ENCODE measurements at places on chromosomes 7 and 10.

- no peak overlapping the region for H3K27ac ChIP-seq
- no peak for DNase-seq
- H3K4me3 ChIP-seq, result no peak overlapping the region
Measured at GRCh38 chr7:2833083-2833910, 10.8 kb downstream of the GNA12 start.

DNA sequence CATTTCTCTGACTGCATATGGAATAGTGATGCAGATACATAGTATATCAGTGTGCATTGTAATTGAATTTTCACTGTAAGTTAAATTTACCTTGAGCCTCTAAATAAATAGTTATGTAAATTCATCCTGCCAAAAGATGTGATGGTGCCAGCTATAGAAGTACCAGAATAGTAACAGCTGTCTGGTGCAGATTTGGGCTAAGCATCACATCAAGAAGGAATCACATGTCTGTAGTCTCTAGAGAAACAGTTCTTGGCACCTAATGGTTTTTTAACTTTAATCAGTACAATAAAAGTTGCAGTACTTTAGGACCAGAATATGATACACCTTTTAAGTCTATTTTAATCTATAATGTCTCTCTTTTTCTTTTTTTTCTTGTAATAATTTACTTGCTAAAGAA, 17.4 kb downstream of the PLEKHA1 start:
- no peaks in the 10 kb centered on the region for H3K27me3 ChIP-seq
- no peak for DNase-seq
- H3K4me1 ChIP-seq, result no peaks in the 10 kb centered on the region
- no peak overlapping the region for H3K27ac ChIP-seq
- H3K4me3 ChIP-seq, result no peak overlapping the region
- peaks cover 8% of the 10 kb centered on the region for H3K36me3 ChIP-seq

DNA sequence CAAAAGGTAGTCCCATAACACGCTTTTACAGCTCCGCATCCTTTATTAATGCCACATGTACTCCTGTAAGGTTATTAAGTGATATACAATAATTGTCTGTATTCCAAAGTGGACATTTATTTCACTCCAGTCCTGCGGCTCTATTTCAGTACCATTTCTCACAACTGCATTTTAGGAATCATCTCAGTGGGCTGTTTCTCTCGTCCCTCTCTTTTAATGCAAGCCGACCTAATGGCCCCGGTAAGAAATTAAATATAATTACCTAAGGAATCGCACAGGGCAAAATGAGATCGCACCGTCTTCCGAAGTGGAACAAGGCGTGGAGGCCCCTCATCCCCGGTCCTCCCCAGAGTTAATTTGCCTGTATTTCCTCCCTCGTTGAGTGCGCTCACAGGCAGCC, 216.5 kb downstream of the RAB11FIP2 start:
- H3K27me3 ChIP-seq, result no peaks in the 10 kb centered on the region
- no peak overlapping the region for H3K4me3 ChIP-seq
- H3K27ac ChIP-seq, result no peak overlapping the region
- no peaks in the 10 kb centered on the region for H3K36me3 ChIP-seq

- H3K27me3 ChIP-seq, result no peaks in the 10 kb centered on the region
- H3K4me3 ChIP-seq, result no peak overlapping the region
- no peaks in the 10 kb centered on the region for H3K36me3 ChIP-seq
Measured at GRCh38 chr10:110058212-110058611, 50.4 kb downstream of the ADD3 start.

- no peak overlapping the region for H3K27ac ChIP-seq
- no peaks in the 10 kb centered on the region for H3K36me3 ChIP-seq
- H3K27me3 ChIP-seq, result no peaks in the 10 kb centered on the region
- no peak for DNase-seq
- H3K4me3 ChIP-seq, result no peak overlapping the region
Measured at GRCh38 chr10:11242443-11243387, 225.0 kb downstream of the CELF2 start.

DNA sequence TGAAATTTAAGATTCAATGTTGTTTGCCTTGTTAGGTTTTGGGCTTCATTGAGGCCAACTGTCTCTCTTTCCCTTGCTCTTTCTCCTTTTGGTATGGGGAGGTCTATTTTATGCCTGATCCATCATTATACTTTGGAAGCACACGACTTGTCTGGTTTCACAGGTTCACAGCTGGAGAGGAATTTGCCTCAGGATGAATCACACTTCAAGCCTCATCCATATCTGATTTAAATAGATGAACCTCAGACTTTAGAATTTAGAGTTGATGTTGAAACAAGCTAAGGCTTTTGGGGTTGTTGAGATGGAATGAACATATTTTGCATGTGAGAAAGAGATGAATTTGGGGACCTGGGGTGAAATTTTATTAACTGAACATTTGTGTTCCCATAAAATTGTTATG, 150.5 kb upstream of the IGFBP3 start:
- H3K36me3 ChIP-seq, result no peaks in the 10 kb centered on the region
- no peak overlapping the region for H3K27ac ChIP-seq
- DNase-seq, result no peak
- no peak overlapping the region for H3K4me3 ChIP-seq
- no peaks in the 10 kb centered on the region for H3K4me1 ChIP-seq
- no peaks in the 10 kb centered on the region for H3K27me3 ChIP-seq

- DNase-seq, result no peak
- no peaks in the 10 kb centered on the region for H3K36me3 ChIP-seq
- no peaks in the 10 kb centered on the region for H3K4me1 ChIP-seq
- no peak overlapping the region for H3K4me3 ChIP-seq
- H3K27ac ChIP-seq, result no peak overlapping the region
Measured at GRCh38 chr10:9709849-9710248, 1307.8 kb upstream of the CELF2 start.

GRCh38 chr7:45975847-45976484, 54.9 kb upstream of the IGFBP3 start:
- H3K4me1 ChIP-seq, result peaks cover 6% of the 10 kb centered on the region
- H3K27me3 ChIP-seq, result no peaks in the 10 kb centered on the region
- no peaks in the 10 kb centered on the region for H3K36me3 ChIP-seq
- H3K27ac ChIP-seq, result no peak overlapping the region
- H3K4me3 ChIP-seq, result no peak overlapping the region

DNA sequence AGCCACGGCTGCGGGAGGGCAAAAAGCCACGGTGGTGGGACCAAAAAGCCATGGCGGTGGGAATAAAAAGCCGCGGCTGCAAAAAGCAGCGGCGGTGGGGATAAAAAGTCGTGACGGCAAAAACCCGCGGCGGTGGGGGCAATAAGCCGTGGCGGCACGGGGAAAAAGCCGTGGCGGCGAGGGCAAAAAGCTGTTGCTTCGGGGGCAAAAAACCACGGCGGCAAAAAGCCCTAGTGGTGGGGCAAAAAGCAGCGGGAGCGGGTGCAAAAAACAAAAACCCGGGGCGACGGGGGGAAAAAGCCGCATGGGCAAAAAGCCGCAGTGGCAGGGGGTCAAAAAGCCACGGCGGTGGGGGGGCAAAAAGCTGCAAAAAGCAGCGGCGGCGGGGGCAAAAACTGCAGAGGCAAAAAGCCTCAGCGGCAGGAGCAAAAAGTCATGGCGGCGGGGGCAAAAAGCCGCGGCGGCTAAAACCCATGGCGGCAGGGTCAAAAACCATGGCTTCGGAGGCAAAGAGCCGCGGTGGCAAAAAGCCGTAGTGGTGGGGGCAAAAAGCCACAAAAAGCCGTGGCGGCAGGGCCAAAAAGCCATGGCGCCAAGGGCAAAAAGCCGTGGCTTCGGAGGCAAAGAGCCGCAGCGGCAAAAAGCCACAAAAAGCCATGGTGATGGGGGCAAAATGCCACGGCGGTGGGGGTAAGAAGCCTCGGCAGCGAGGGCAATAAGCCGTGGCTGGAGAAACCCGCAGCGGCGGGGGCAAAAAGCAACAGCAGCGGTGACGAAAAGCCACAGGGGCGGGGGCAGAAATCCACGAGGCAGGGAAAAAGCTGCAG, 525.8 kb downstream of the ZNF33B start:
- H3K4me1 ChIP-seq, result no peaks in the 10 kb centered on the region
- H3K27me3 ChIP-seq, result no peaks in the 10 kb centered on the region
- H3K36me3 ChIP-seq, result no peaks in the 10 kb centered on the region
- H3K27ac ChIP-seq, result no peak overlapping the region

- H3K4me1 ChIP-seq, result no peaks in the 10 kb centered on the region
- DNase-seq, result no peak
- H3K36me3 ChIP-seq, result no peaks in the 10 kb centered on the region
- no peak overlapping the region for H3K27ac ChIP-seq
Measured at GRCh38 chr7:122802301-122802751, 83.9 kb downstream of the CADPS2 start.

- H3K27ac ChIP-seq, result no peak overlapping the region
- no peak overlapping the region for H3K4me3 ChIP-seq
- no peaks in the 10 kb centered on the region for H3K27me3 ChIP-seq
- H3K4me1 ChIP-seq, result no peaks in the 10 kb centered on the region
- no peak for DNase-seq
Measured at GRCh38 chr10:71984809-71985388, 20.7 kb downstream of the CHST3 start.

- no peaks in the 10 kb centered on the region for H3K27me3 ChIP-seq
- H3K36me3 ChIP-seq, result no peaks in the 10 kb centered on the region
- no peak overlapping the region for H3K4me3 ChIP-seq
- H3K4me1 ChIP-seq, result peaks cover 2% of the 10 kb centered on the region
- DNase-seq, result no peak
Measured at GRCh38 chr10:112213098-112213823, 29.7 kb upstream of the GPAM start.

- H3K27ac ChIP-seq, result no peak overlapping the region
- no peaks in the 10 kb centered on the region for H3K27me3 ChIP-seq
- H3K4me1 ChIP-seq, result peaks cover 18% of the 10 kb centered on the region
- DNase-seq, result no peak
- H3K4me3 ChIP-seq, result no peak overlapping the region
Measured at GRCh38 chr10:122147663-122148062, 123.4 kb upstream of the BTBD16 start.

DNA sequence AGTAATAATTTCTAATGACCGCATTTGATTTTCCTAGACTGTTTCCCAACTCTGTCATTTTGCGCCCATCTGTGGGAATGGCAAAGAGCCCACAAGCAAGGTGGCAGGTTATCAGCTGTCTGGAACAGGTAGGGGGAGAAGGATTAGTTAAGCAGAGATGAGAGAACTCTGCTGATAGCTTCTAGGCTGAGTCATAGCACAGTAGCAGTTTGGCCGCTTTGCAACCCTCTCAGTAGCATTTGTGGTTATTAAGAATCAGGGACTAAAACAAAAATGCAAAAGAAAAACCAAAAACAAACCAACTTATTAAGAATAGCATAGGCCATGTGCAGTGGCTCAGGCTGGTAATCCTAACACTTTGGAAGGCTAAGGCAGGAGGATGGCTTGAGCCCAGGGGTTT, 602.7 kb upstream of the SORCS1 start:
- H3K36me3 ChIP-seq, result no peaks in the 10 kb centered on the region
- H3K27ac ChIP-seq, result no peak overlapping the region
- H3K4me1 ChIP-seq, result no peaks in the 10 kb centered on the region
- H3K4me3 ChIP-seq, result no peak overlapping the region
- no peaks in the 10 kb centered on the region for H3K27me3 ChIP-seq

DNA sequence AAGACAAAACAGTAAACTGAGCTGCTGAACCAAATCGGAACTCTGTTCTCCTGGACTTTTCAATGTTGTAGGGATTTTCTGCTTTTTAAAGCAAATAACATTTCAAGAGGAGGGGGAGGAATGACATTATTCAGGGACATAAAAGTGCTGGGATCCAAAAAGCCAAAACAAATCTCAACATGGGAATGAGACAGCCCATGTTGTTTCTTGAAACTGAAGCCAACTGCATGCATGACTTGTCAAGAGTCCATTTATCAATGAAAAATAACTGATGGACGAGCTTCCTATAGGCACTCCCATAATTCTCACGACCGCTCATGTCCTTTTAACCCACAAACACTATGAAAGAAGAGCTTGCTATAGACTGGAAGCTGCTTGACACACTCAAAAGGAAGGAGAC, 27.8 kb downstream of the FAM53B start:
- DNase-seq, result no peak
- H3K4me1 ChIP-seq, result no peaks in the 10 kb centered on the region
- H3K27me3 ChIP-seq, result no peaks in the 10 kb centered on the region
- H3K27ac ChIP-seq, result no peak overlapping the region
- no peak overlapping the region for H3K4me3 ChIP-seq

DNA sequence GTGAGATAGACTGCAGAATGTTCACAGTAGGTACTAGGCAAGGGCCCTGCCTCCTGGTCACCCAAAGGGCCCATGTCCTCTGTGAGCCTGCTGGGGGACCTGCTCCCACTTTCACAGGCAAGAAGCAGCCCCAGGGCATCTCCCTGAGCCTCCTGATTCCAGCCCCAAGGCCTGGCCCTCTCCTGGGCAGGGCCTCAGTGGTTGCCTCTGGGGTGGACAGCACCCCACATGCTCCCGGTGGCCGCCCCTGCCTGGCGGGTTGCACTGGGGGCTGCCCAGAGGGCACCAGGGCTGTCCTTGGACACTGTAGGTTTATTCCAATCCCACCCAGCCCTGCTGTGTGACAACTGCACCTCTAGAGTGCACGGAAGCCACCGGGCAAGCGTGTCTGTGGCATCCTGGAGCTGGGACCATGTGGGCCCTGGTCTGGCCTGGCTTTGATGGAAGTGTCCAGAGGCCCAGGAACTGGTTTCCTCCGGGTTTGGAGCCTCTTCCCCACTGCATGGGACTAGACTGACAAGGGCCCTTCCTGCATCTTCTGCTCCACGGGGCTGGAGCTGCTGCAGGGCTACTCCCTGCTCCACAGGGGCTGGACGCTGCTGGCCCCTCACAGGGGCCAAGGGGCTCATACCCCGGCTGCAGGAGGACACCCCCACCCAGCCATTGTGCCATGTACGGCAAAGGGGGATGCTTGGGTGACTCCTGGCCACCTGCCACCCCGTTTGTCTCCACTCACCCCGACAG, 25.0 kb upstream of the SYCE1 start:
- no peak for DNase-seq
- H3K36me3 ChIP-seq, result no peaks in the 10 kb centered on the region
- H3K4me1 ChIP-seq, result no peaks in the 10 kb centered on the region
- H3K27ac ChIP-seq, result no peak overlapping the region
- H3K27me3 ChIP-seq, result no peaks in the 10 kb centered on the region

GRCh38 chr10:124745673-124746072, 1.5 kb upstream of the FAM53B start:
- H3K27me3 ChIP-seq, result peaks cover 1% of the 10 kb centered on the region
- peaks cover 12% of the 10 kb centered on the region for H3K4me1 ChIP-seq
- no peaks in the 10 kb centered on the region for H3K36me3 ChIP-seq
- no peak overlapping the region for H3K27ac ChIP-seq
- no peak overlapping the region for H3K4me3 ChIP-seq
- no peak for DNase-seq

DNA sequence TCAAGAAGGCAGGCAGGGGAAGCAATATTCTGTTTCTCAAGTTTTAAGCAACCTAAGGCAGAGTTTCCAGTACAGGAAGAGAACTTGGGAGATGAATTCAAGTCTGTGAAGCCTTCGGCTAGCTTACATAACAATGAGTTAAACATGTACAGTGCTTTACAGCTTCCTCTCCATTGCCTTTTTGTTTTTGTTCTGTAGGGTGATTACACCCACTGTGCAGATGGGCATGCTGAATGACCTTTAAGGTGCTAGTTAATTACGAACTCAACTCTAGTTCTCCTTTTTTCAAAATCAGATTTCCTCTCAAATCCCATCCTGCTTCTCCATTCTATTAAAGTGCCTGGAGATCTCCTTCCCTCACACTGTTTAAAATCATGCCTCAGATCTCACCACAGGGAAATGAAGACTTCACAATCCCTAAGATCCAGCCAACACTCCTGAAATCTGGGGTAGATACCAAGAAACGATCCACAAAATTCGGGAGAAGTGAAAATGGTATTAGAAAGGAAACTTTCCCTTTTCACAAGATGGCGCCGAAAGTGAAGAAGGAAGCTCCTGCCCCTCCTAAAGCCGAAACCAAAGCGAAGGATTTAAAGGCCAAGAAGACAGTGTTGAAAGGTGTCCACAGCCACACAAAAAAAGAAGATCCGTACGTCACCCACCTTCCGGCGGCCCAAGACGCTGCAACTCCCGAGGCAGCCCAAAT, 16.8 kb upstream of the MSMB start:
- H3K27ac ChIP-seq, result no peak overlapping the region
- no peak for DNase-seq
- H3K36me3 ChIP-seq, result no peaks in the 10 kb centered on the region
- no peaks in the 10 kb centered on the region for H3K4me1 ChIP-seq

Measured in H1 (cell line).